ENCODE measurements at places on chromosomes 3 and 15.

GRCh38 chr15:38252481-38253350 lies at the start of gene SPRED1:
TSS of gene SPRED1 (plus strand) at chr15:38252836. CDS start at chr15:38253186, 350 bp downstream.
- H3K27ac ChIP-seq = peak within 1 kb of the TSS; percentile 89
- no peaks in the 10 kb centered on the region for H3K27me3 ChIP-seq
- no peaks in the 10 kb centered on the region for H3K4me1 ChIP-seq
- H3K4me3 ChIP-seq = peak within 1 kb of the TSS; percentile 71

DNA sequence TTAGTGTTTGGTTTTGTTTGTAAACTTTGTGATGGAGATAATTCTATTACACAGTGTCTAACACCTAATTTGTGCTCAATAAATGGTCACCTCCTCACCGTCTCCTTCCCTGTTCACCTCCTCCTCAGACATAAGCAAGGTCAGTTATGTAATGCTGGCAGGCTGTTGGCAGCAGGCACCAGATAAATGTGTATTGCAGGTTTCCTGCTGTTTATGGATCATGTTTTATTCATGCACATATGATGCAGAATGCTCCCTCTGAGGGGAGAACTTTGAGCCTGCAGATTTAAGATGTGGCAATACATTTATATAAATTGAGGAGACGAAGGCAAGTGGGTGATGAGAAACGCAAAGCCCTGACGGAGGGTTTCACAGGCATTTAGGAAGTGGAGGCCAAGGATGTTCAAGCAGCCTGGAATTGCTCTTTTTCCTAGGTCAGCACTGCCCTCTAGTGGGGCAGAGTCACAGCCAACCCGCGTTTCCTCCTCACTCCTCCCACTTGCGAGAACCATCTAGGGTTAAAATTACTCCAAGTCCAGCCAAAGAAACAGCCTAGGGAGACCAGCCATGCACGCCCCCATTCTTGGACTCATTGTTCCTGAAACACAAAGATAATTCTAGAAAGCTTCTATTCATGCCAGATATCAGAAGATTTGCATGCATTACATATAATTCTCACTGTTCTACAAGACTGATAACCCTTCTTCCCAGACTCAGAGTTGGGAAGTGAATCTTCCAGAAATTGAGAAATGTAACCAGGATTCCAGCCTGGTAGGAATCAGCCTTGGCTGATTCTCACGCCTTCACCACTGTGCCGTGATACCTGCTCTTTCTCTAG lies 228.7 kb downstream of the SLCO3A1 start:
- H3K4me3 ChIP-seq = no peak overlapping the region
- no peaks in the 10 kb centered on the region for H3K36me3 ChIP-seq
- DNase-seq = peak; percentile 56
- no peaks in the 10 kb centered on the region for H3K4me1 ChIP-seq
- no peaks in the 10 kb centered on the region for H3K27me3 ChIP-seq
- no peak overlapping the region for H3K27ac ChIP-seq

DNA sequence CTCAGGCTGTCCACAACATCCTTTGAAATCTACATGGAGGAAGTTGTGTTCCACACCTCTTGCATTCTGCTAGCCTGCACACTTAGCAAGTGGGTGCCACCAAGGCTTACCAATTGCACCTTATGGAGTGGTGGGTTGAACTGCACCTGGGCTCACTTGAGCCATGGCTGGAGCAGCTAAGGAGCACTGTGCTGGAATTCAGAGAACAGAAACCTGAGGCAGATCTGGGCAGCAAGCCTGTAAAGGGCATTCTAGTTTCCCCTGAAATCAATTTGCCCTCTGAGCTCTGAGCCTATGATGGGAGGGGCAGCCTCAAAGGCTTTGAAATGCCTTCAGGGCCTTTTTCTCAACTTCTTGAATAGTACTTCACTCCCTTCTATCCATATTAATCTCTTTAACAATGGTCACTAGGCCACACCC lies 18.0 kb downstream of the BTLA start:
- H3K4me3 ChIP-seq = no peak overlapping the region
- H3K27me3 ChIP-seq = no peaks in the 10 kb centered on the region
- no peaks in the 10 kb centered on the region for H3K4me1 ChIP-seq
- H3K27ac ChIP-seq = no peak overlapping the region

DNA sequence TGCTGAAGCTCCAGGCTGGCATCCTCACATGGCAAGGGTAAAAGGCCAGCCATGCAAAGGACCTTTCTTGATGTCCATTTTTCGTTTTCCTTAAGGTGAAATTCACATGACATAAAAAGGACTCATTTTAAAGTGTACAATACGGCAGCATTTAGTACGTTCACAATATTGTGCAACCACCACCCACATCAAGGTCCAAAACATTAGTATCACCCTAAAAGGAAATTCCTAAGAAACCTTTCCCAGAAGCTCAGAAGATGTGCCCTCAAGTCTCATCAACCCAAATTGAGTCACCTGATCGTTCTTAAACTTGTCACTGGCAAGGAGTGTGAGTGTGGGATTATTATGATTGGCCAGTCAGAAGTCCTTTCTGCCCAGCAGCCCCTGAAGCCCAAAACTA lies 250.1 kb downstream of the TLE3 start:
- DNase-seq = no peak
- H3K36me3 ChIP-seq = no peaks in the 10 kb centered on the region
- no peaks in the 10 kb centered on the region for H3K4me1 ChIP-seq
- H3K4me3 ChIP-seq = no peak overlapping the region
- no peaks in the 10 kb centered on the region for H3K27me3 ChIP-seq

GRCh38 chr3:20930034-20930433 lies 744.0 kb upstream of the SGO1 start:
- no peaks in the 10 kb centered on the region for H3K27me3 ChIP-seq
- H3K36me3 ChIP-seq = no peaks in the 10 kb centered on the region
- peak; percentile 27 for DNase-seq
- H3K27ac ChIP-seq = no peak overlapping the region
- no peaks in the 10 kb centered on the region for H3K4me1 ChIP-seq

DNA sequence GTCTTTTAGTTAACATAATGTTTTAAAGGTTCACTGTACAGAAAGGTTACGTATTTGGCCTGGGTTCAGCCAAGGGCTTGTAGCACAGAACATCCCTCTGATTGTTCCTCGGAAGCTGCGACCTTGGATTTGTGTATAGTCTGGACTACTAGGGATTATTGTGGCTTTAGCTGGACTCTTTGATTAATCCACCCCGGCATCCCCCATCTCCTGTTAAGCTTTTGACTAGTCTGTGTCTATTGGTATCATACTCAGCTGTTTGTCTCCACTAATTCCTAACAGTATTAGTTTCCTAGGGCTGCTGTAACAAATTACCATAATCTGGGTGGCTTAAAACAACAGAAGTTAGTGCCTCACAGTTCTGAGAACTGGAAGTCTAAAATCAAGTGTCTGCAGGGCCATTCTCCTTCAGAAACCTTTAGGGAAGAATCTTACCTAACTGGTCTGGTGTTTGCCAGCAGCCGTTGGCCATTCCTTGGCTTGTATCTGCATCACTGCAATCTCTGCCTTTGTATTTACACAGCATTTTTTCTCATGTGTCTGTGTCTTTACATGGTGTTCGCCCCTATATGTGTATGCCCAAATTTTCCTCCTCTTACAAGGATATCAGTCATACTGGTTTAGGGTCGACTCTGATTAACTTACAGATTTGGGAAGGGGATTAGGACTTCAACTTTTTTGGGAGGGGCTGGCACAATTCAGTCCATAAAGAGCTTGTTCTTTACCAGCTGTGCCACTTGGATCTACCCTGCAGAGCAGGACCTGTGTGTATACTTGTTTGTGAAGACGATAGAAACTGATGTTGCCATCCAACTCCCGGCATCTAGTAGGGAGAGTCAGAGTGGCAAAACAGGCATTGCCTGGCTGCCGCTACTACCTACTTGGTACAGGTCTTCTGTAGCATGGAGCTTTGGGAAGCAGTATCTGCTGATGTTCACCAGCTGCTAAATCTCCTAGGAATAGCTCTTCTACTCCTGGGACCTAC lies 117.8 kb downstream of the UBE2E2 start:
- H3K4me3 ChIP-seq = no peak overlapping the region
- no peak overlapping the region for H3K27ac ChIP-seq
- peak; percentile 34 for DNase-seq
- H3K36me3 ChIP-seq = no peaks in the 10 kb centered on the region
- H3K4me1 ChIP-seq = peaks cover 11% of the 10 kb centered on the region

- no peak for DNase-seq
- no peak overlapping the region for H3K27ac ChIP-seq
- no peaks in the 10 kb centered on the region for H3K4me1 ChIP-seq
- H3K4me3 ChIP-seq = no peak overlapping the region
- H3K27me3 ChIP-seq = no peaks in the 10 kb centered on the region
These were observed 121.3 kb downstream of the RPLP1 start for GRCh38 chr15:69573815-69574475.

GRCh38 chr15:99683000-99683670 lies 50.1 kb downstream of the LYSMD4 start:
- DNase-seq = no peak
- no peaks in the 10 kb centered on the region for H3K36me3 ChIP-seq
- no peaks in the 10 kb centered on the region for H3K4me1 ChIP-seq
- H3K27me3 ChIP-seq = no peaks in the 10 kb centered on the region

DNA sequence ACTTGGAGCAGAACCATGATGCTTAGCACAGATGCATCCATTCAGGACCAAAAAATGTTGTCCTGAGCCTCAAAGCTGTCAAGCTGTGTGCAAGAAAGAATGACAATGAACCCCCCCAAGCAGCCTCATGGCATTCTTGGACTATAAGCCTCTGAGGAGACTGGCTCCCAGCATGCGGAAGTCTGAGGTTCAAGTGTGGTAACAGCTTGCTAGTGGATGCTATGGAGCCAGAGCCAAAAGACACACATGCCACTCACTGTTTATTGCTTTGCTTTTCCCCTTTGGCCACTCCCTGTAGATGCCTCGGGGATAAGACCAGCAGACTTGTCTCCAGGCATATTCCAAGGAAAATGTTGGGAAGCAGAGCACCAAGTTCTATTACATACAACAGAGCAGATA lies 38.2 kb upstream of the SNRK start:
- H3K4me3 ChIP-seq = no peak overlapping the region
- H3K36me3 ChIP-seq = no peaks in the 10 kb centered on the region
- no peaks in the 10 kb centered on the region for H3K27me3 ChIP-seq
- no peak overlapping the region for H3K27ac ChIP-seq

- H3K4me1 ChIP-seq = no peaks in the 10 kb centered on the region
- DNase-seq = peak; percentile 59
- no peak overlapping the region for H3K27ac ChIP-seq
- no peak overlapping the region for H3K4me3 ChIP-seq
These were observed 62.1 kb upstream of the SLC6A11 start for GRCh38 chr3:10753964-10754363.

GRCh38 chr3:154783521-154783931 lies 296.6 kb upstream of the MME start:
- no peak overlapping the region for H3K27ac ChIP-seq
- H3K27me3 ChIP-seq = no peaks in the 10 kb centered on the region
- H3K4me3 ChIP-seq = no peak overlapping the region
- no peaks in the 10 kb centered on the region for H3K4me1 ChIP-seq
- H3K36me3 ChIP-seq = no peaks in the 10 kb centered on the region
- DNase-seq = no peak

- no peaks in the 10 kb centered on the region for H3K27me3 ChIP-seq
- DNase-seq = peak; percentile 9
- no peaks in the 10 kb centered on the region for H3K4me1 ChIP-seq
- H3K4me3 ChIP-seq = no peak overlapping the region
These were observed 21.7 kb downstream of the XXYLT1 start for GRCh38 chr3:195249057-195249770.

- H3K27ac ChIP-seq = no peak overlapping the region
- H3K4me3 ChIP-seq = no peak overlapping the region
- no peaks in the 10 kb centered on the region for H3K36me3 ChIP-seq
- H3K4me1 ChIP-seq = no peaks in the 10 kb centered on the region
- DNase-seq = no peak
These were observed 382.1 kb downstream of the GAP43 start for GRCh38 chr3:116005404-116005803.

DNA sequence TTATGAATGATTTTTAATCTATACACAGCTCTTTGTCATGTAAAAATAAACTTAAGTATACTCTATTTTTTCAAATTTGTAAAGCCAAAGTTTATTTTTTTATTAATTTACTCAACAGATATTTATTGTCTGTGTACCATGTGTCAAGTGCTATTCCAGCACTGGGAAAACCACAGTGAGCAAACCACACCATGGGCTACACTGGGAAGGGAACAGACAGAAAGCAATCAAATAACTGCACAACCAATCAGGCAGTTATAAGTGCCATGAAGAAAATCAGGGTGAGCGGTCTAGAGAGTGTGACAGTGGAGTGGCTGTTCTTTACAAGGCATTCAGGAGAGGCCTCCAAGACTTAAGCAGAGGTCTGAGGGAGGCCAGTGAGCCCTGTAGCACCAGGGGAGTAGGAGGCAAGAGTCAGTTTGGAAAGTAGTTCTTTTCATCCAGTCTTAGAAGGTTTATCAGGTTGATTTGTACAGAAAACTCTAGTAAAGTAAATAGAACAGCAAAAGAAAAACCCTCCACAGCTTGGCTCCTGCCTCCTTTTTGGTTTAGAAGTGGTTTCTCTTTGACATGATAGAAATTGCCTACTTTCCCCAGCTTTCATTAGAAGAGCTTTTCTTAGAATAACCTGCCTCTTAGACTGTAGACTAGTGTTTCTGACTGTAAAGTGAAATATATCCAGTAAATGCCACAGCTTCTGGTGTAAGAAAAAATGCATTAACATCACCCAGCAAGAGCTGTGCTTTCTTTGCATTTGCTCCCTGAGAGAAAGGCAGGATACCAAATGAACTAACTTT lies 13.7 kb downstream of the EIF2AK4 start:
- no peak for DNase-seq
- no peaks in the 10 kb centered on the region for H3K27me3 ChIP-seq
- H3K4me3 ChIP-seq = no peak overlapping the region
- 0 out of 2 replicates have a peak, but pooled peaks cover under 1% of the 10 kb centered on the region for H3K4me1 ChIP-seq
- H3K27ac ChIP-seq = no peak overlapping the region

- DNase-seq = no peak
- H3K36me3 ChIP-seq = no peaks in the 10 kb centered on the region
- no peak overlapping the region for H3K27ac ChIP-seq
- no peak overlapping the region for H3K4me3 ChIP-seq
- no peaks in the 10 kb centered on the region for H3K27me3 ChIP-seq
- peaks cover 5% of the 10 kb centered on the region for H3K4me1 ChIP-seq
These were observed 368.6 kb upstream of the MCTP2 start for GRCh38 chr15:93862791-93863190.

GRCh38 chr3:123664753-123665152 lies 79.9 kb upstream of the HACD2 start:
- no peaks in the 10 kb centered on the region for H3K4me1 ChIP-seq
- no peaks in the 10 kb centered on the region for H3K27me3 ChIP-seq
- no peak overlapping the region for H3K27ac ChIP-seq
- H3K4me3 ChIP-seq = no peak overlapping the region
- no peak for DNase-seq

- no peaks in the 10 kb centered on the region for H3K4me1 ChIP-seq
- no peak overlapping the region for H3K4me3 ChIP-seq
These were observed 573.3 kb downstream of the EPHB1 start for GRCh38 chr3:135368316-135368715.

- H3K27ac ChIP-seq = no peak overlapping the region
- no peak for DNase-seq
- no peaks in the 10 kb centered on the region for H3K4me1 ChIP-seq
- no peaks in the 10 kb centered on the region for H3K27me3 ChIP-seq
- no peaks in the 10 kb centered on the region for H3K36me3 ChIP-seq
- no peak overlapping the region for H3K4me3 ChIP-seq
These were observed 102.3 kb downstream of the SEC22A start for GRCh38 chr3:123303976-123304560.
